ENCODE measurements at places on chromosomes 13 and 19.

GRCh38 chr13:94309997-94310855 is 169.3 kb downstream of the DCT start:
- no peak for DNase-seq

- DNase-seq = peak; percentile 69
These were observed 198.8 kb downstream of the NBEA start for GRCh38 chr13:35140831-35141230.

DNA sequence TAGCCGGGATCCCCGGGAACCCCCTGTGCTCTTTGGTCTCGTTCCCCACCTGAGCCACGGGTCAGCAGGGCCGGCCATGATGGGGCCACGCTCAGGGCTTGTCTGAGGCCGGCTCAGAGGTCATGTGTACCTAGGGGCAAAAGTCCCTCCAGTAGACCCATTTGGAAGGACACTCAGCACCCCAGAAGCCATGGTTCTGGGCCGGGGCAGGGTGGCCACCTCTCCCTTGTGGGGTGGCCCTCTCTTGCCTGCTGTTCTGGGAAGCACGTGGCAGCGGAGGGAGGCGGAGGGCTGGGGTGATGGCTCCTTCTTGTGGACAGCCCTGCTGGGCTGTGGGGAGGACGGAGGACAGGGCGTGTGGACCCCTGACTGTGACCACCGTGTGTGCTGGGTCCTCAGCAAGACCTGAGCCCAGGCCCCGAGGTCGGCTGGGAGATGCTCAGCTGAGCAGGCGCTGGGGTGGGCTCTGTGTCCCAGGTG is 6.4 kb upstream of the PEAK3 start:
- no peak for DNase-seq

GRCh38 chr19:38115271-38115802 is 108.7 kb downstream of the DPF1 start:
- no peak for DNase-seq

- DNase-seq = no peak
These were observed 796.2 kb upstream of the MIR17HG start for GRCh38 chr13:90551253-90551652.

DNA sequence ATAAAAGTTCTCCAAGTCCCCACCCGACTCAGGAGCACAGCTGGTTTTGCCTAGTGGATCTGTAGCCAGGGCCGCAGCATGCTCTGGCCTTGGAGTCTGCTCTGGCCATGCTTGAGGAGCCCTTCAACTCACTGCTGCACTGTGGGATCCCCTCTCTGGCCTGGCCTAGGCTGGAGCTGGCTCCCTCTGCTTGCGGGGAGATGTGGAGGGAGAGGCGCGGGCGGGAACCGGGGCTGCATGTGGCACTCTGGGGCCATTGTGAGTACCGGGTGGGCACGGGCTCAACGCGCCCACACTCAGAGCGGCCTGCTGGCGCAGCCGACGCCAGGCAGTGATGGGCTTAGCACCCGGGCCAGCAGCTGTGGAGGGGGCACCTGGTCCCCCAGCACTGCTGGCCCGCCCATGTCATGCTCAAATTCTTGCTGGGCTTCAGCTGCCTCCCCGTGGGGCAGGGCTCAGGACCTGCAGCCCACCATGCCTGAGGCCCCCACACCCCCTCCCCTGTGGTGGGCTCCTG is 57.0 kb upstream of the ATP12A start:
- DNase-seq = no peak

- no peak for DNase-seq
These were observed 63.4 kb downstream of the RAP2A start for GRCh38 chr13:97497400-97497799.

GRCh38 chr13:23629566-23630272 is 59.5 kb downstream of the TNFRSF19 start:
- no peak for DNase-seq

DNA sequence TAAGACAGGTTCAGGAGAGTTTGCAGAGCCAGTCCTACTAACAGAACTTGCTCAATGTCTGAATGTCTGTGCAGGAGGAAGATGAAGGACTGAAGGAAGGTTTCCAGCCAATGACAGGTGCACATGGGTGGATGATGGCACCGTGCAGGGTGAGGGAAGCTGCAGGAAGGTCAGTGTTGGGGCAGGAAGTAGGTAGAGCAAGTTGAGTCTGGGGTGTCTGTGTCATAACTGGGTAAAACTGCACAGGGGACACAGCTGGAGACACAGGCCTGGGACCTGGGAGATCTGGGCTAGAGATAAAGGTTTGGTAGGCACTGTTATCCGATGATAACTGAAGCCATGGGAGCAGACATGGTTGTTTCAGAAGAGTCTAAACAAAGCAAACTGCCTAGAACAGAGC is 116.9 kb downstream of the USP12 start:
- DNase-seq = no peak

DNA sequence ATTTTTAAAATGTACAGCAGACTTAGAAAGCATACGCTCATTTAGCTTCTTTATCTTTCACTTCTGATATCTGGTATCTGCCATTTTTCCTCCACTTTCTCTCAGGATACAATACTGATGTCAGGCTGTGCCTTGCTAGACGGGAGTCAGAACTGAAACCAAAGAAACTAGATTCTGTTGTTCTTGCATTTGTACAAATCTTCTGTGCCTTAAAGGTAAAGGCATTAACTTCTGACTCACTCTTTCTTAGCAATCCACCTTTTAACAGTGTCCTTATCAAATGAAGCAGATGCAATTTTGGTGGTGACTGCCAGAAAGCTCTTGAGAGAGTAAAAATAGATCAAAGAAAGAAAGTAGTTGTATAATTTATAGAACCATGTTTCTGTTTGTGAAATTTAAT is 370.4 kb downstream of the PCDH20 start:
- DNase-seq = no peak

GRCh38 chr13:46905249-46905648 is 8.4 kb upstream of the HTR2A start:
- DNase-seq = no peak

DNA sequence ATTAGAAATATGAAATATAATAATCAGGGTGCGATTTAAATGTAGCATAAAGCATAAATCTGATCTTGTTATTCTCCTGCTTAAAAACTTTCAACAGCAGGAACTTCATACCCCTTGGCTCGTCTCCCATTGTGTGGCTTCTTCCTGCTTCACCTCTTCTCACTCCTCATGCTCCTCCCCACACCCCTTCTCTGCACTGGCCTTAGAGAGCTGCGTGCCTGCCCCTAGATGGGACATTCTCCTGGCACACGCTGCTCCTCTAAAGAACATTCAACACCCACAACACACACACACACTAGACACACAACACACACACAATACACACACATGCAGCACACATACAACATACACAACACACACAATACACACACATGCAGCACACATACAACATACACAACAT is 104.6 kb upstream of the RAP2A start:
- no peak for DNase-seq
